ENCODE measurements at places on chromosomes 4 and X. TPM values are rescaled to one million over a fixed set of nuclear protein-coding genes. Genes with fewer than 3 reads are reported as not detected.

DNA sequence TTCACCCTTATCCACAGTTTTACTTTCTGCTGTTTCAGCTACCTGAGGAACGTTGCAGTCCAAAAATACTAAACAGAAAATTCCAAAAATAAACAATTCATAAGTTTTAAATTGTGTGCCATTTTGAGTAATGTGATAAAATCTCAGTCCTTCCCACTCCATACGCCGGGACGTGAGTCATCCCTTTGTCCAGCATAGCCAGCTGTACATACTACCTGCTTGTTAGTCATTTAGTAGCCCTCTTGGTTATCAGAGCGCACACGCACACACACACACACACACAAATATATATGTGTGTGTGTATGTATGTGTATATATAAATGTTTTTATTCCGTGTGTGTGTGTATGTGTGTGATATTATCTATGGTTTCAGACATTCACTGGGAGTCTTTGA is 4.8 kb upstream of the CCSER1 start:
- DNase-seq: peak; percentile 83

DNA sequence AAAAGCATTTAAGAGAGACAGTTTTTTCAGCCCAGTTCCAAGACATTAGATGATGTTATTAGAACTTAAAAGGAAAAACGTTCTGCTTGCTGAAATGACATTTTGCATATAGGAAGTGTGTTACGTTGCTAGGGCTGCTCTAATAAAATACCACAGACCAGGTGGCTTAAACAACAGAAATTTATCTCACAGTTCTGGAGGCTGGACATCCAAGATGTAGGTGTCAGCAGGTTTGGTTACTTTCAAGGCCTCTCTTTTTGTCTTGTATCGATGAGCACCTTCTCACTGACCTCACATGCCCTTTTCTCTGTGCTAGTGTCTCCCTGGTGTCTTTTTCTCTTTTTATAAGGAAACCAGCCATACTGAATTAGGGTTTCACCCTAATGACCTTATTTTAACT is 204.7 kb downstream of the PACRGL start:
- no peak for DNase-seq

DNA sequence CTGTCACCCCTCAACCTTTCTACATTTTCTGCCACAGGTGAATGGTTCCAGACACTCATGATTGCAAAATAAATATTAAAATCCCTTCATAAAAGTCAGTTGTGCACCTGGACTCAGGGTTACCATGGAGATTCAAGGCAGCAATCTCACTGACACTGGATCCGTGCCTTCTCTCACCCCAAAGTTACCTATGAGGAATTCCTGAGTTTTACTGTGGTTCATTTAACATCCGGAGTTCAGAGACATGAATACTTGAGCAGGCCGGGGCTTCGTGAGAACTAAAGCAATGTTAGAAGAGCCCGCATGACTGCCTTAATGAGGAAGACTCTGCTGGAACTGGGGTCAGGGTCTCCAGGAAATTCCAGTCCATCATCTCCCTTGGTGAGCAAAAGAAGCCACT is 12.5 kb upstream of the CLNK start:
- DNase-seq: peak; percentile 16

GRCh38 chr4:107546638-107547037 is 173.4 kb downstream of the PAPSS1 start:
- DNase-seq: peak; percentile 98

The IRAK1 gene
- 114 TPM for total RNA-seq

GRCh38 chr4:155972098-155972497 is 18.4 kb upstream of the CTSO start:
- peak; percentile 20 for DNase-seq
